ENCODE measurements at places on chromosomes 7 and 10.

GRCh38 chr7:88013981-88014380 is 79.9 kb downstream of the ADAM22 start:
- no peak for DNase-seq

GRCh38 chr10:6980353-6980752 is 400.3 kb upstream of the PRKCQ start:
- DNase-seq: peak; percentile 61

GRCh38 chr7:82317257-82317721 is 126.3 kb downstream of the CACNA2D1 start:
- DNase-seq: no peak

DNA sequence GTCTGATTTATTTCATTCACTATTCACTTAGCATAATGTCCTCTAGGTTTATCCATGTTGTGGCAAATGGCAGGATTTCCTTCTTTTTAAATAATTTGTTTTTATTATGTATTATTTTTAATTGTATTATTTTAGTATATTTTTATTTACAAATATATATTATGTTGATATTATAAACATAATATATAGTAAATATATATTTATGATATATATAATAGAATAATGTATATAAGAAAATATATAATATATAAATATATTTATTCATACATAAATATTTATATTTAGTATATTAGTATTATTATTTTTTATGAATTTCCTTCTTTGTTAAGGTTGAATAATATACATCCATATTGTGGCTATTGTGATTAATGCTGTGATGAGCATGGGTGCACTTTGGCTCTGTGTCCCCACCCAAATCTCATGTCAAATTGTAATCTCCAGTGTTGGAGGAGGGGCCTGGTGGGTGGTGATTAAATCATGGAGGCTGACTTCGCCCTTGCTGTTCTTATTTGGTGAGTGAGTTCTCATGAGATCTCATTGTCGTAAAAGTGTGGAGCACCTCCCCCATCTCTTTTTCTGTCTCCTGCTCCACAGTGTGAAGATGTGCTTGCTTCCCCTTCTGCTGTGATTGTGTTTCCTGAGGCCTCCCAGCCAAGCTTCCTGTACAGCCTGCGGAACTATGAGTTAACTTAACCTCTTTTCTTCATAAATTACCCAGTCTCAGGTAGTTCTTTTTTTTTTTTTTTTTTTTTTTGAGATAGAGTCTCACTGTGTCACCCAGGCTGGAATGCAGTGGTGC is 52.3 kb upstream of the CYP2C18 start:
- DNase-seq: no peak

- no peak for DNase-seq
Observed at GRCh38 chr7:55539380-55539779, 32.9 kb downstream of the VOPP1 start.

DNA sequence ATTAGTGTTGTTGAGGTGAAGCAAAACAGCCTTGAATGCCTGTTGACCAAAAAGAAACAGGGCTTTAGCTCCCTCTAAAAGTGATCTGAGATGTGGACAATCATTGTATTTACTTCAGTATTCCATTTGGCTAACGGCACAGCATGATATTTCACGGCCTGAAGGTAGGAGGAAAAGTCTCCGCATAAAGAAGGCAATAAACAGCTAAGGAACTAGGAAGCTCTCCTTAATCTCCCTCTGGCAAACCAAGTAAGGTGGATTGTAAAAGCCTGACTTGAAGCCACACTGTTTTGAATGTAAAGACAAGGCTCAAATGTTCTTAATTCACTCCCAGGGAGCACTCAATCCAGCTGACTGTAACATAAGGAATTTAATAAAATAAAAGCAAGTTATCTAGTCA is 160.0 kb upstream of the ZNF804B start:
- DNase-seq: no peak

DNA sequence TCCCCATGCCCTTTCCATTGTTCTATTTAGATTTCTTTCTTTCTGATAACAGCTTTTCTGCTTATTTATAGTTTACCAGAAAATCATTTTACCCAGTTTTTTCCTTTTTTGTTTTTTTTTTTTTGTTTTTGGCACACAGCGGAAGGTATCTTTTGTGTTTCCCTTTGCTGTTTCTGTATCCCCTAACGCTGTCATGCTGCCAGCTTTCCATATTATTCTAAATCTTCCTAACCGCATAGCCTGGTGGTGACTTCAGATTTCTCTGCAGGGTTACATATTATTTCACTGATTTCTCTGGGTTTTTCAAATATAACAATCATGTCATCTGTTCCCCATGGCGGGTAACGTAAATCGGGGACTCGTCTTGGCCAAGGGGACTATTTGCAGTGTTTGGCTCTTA is 4.0 kb upstream of the SLC29A4 start:
- DNase-seq: no peak

Measured in MM.1S (cell line).